ENCODE measurements at places on chromosomes 5 and 9.

DNA sequence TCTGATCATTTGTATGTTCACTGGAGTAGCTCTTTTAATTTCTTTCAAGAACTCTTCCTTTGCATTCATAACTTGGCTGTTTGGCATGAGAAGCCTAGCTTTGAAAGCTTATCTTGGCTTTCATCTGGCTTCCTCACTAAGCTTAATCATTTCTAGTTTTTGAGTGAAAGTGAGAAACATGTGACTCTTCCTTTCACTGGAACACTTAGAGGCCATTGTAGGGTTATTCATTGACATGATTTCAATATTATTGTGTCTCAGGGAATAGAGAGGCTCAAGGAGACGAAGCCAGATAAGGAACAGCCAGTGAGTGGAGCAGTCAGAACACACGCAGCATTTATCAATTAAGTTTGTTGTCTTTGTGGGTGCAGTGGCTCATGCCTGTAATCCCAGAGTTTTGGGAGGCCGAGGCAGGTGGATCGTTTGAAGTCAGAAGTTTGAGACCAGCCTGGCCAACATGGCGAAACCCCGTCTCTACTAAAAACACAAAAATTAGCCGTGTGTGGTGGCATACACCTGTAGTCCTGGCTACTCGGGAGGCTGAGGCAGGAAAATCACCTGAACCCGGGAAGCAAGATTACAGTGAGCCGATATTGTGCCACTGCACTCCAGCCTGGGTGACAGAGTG, 98.3 kb downstream of the UGCG start:
- peak; percentile 30 for DNase-seq

- DNase-seq = no peak
Observed at GRCh38 chr5:58116346-58116745, 343.5 kb downstream of the PLK2 start.

- no peak for DNase-seq
Observed at GRCh38 chr5:172835290-172835993, 1.4 kb downstream of the ERGIC1 start.

DNA sequence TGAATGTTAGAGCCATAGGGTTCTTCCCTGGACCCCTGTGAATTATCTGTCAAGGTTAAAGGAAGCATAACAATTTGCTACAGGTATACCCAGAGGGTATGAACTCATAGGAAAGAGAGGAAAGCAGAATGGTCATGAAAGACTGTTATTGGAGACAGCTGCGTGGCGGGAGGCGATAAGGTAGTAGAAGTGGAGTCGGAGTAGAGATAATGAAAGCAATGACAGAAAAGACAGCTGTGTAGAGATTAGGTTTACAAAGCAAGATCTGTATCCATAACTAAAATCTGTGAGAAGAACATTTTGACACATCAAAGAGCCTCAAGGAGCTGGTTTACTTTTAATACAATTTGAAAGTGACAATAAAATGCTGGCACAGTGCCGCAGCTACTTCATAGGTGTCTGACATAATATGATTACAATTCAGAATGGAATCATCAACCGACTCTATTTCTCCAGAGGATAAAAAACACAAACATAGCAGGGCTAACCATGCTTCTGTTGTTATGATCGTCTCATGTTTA, 603.9 kb downstream of the CDH12 start:
- DNase-seq = no peak

DNA sequence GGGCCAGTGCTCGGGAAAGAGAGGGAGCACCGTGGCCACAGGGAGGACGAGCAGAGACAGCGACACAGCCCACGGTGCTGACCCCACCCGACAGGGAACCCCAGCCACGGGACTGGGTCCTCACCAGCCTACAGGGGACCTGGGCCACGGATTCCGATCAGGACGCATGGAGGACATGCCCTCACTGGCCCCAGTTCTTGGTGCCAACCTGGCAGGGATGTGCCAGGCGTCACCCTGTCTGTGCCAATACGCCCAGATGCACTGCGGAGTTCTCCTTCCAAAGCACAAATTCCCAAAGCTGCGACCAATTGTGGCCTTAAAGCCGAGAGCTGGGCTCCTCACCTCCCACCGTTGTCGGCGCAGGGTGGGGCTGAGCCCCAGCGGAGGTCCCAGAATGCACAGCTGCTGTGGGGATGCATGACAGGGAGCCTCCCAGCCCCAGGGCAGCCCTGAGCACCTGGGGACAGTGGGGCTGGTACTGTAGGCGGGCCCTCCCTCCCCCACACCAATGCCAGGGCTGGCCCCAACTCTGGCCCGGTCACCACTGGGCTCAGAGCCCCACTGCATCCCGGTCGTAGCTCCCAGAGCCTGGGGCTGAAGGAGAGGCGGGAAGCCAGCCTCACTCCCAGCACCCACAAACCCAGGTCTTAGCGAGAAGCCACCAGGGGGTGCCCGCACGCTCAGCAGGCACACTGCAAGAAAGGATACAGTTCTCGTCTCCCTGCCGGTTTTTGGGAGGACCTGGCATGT, 44.2 kb downstream of the NKD2 start:
- no peak for DNase-seq

DNA sequence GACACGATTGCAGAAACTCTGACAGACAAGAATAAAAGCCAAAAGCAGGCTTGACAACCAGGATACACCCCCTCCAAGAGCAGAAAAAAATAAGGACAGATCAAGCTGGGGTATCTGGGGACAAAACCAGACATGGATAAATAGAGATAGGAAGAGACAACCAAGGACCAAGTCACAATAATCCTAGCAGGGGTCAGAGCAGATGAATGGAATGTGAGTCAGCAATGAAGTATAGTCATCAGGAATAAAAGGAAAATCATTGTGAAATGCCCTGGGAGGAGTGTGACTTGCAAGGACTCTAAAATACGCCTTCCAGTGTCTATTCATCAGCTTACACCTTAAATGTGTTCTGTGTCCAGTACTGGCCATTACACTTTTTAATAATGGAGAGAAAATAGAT, 206.8 kb downstream of the CAAP1 start:
- no peak for DNase-seq

DNA sequence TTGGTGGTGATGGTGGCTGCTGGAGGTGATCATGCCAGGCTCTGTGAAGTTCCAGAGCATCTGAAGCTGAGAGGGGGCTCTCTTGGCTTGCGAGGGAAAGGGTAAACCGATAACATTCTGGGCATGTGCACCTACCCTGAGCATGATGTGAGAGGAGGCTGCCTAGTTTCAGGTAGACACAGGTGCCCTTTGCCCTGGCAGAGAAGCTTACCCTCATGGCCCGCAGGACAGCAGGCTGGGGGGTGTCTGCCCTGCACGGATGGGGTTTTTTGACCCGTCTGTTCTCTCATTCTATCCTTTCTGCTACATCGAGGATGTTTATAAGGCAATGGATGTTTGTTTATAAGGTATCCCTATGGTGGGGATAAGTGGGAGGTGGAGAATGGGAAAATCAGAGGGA, 132.9 kb downstream of the WDR41 start:
- DNase-seq = no peak

GRCh38 chr5:97026721-97027120, 90.8 kb downstream of the LNPEP start:
- DNase-seq = no peak

DNA sequence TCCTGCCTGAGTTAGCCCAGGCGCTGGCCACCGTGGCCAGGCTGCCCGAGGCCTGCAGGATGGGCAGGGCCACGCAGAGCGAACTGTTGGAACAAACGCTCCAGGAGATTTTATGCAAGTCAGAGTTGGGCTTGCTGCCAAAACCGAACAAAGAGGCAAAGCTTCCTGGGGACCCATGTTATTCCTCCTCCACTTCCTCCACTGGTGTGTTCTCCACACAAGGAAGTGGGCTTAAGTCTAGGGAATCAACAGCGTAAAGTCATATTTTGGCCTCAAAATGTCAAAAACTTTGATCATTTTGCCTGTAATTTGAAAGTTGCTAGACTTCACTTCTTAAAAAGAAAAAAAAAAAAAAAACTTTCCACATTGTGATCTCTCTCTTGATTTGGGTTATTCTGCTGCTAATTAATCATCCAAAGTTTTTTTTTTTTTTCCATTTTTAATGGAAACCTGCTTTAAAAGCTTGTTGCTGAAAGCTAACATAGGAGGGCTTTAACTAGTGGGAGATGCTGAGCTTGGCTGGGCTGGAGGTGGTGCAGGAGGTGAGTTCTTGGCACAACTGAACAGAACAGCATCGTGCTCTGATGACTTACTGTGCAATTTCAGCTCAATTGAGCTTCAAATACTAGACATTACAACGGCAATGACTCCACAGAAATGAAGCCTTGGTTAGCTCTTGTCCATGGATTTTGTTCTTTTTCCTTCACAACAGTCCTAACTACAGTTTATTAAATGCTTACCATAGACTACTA, 73.0 kb downstream of the PTPDC1 start:
- DNase-seq = no peak

DNA sequence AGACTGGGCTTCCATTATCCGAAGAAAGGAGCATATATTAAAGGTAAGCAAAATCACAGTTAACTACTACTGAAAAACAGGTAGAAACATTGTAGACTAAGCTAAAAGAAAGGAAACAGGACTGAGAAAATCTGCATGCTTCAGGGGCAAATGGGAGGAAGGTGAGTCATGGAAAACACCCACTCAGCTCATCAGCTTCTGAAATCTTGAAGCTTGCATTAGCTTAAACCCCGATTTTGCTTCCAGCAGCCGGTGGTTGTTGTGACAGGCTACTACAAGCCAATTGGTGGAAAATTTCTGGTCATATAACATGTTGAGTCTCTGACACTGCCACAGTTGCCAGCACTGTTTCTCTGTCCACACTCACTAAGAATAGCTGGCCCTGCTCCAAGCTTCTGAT, 179.6 kb upstream of the PUM3 start:
- peak; percentile 4 for DNase-seq

DNA sequence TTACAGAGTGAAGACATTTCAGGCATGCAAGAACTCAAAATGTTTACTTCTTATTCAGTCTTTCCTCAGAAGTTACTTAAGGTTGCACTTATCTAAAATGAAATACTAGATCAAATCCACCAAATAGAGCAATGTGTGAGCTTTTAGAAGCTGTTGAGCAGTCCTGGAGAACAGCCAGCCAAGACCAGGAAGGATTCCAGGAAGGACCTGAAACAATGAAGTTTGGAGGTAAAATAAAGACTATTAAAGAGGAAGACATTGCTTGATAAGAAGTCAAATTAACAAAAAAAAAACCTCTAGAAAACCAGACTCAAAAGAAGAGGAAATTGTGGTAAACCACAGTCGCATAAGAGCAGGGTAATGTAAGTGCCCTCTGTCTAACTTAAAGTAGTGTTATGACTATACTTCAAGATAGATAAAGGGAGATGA, 156.2 kb upstream of the S1PR3 start:
- no peak for DNase-seq

GRCh38 chr9:87554976-87555375, 57.3 kb downstream of the DAPK1 start:
- DNase-seq = no peak

DNA sequence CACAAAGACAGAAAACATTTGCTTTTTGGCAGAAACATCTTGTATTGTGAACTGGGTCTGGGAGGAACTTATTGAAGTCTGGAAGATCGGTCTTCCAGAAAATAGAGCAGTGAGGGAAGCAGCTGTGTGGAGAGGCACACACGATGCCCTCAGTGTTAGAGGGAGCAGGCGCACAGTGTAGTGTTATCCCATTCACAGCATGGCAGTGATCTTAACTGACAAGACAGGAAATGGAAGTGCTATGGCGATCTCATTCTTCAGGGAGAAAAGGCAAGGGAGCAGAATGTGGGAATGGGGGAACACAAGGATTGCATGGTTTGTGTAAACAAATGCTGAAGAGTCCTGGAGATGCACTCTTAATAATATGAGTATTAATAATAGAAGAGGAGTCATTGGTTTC, 161.0 kb downstream of the PBX3 start:
- DNase-seq = no peak

GRCh38 chr9:121289026-121289771, 21.2 kb downstream of the GSN start:
- DNase-seq = no peak

DNA sequence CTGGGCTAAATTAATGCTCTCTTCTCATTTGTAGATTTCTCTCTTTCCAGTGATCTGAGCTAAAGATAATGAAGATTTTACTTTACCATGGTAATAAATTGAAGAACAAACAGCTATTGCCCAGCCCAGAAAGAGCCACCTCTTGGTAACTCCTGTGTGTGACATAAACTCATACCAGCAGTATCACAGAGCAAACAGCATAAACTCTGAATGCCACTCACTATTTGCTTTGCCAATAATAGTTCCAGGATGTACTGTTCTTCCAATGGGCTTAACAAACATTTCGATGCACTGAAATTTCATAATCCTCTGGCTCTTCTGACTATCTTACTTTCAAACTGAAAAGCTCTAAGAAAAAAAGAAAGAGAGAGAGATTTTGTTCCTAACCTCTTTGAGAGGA, 69.8 kb upstream of the RASEF start:
- no peak for DNase-seq

DNA sequence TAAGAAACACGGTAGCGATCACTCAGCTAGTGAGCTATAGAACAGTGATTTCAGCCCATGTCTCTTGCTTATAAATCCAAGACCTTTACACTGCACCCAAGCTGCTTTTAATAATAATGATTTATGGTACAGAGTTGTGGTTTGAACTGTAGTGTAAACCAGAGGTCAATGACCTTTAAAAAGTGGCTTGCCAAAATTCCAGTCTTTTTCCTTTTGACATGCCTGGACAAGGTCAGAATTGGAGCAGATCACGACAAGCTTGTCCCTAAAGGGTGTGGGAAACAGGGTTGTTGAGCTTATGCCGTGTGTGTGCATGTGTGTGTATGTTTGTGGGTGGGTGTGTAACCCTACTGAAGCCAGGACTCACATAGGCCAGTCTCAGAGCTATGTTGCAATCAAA, 225.3 kb upstream of the CLINT1 start:
- no peak for DNase-seq

DNA sequence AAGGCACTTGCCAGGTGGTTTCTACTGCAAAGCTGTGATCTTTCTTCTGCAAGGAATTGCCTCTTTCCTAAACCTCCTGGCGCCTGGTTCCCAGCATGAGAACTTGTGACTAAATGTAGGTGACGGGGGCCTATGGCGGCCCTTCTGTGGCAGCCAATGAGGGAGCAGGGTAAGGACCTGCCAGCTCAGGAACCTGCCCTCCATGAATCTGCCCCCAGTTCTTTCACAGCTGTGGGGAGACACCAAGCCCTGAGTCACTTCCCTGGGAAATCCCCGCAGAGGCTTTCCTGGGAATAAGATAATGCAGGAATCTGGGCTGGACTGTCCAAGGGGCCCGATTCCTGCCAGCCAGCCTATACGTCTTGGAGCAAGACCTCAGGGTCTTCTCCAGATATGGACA, 56.7 kb upstream of the CTNNA1 start:
- no peak for DNase-seq

Measured in stimulated activated CD4-positive, alpha-beta T cell treated with anti-CD3 and anti-CD28 coated beads, Interleukin-15, amount 100 ng/mL, for 24 hours (primary cell).